ENCODE measurements at places on chromosomes 5 and 9. TPM values are rescaled to one million over a fixed set of nuclear protein-coding genes. Genes with fewer than 3 reads are reported as not detected.

- no peak for DNase-seq
Observed at GRCh38 chr9:114110180-114110579, 11.1 kb upstream of the KIF12 start.

The OTULINL gene
- 38.3 TPM for total RNA-seq

The TAF11L5 gene
- total RNA-seq = not detected

GRCh38 chr5:134006115-134006514 lies 1.3 kb upstream of the VDAC1 start:
- DNase-seq = peak; percentile 73

GRCh38 chr9:123354806-123355508 lies 1.0 kb upstream of the CRB2 start:
- no peak for DNase-seq

- DNase-seq = no peak
Observed at GRCh38 chr9:12351293-12352044, 341.7 kb upstream of the TYRP1 start.

DNA sequence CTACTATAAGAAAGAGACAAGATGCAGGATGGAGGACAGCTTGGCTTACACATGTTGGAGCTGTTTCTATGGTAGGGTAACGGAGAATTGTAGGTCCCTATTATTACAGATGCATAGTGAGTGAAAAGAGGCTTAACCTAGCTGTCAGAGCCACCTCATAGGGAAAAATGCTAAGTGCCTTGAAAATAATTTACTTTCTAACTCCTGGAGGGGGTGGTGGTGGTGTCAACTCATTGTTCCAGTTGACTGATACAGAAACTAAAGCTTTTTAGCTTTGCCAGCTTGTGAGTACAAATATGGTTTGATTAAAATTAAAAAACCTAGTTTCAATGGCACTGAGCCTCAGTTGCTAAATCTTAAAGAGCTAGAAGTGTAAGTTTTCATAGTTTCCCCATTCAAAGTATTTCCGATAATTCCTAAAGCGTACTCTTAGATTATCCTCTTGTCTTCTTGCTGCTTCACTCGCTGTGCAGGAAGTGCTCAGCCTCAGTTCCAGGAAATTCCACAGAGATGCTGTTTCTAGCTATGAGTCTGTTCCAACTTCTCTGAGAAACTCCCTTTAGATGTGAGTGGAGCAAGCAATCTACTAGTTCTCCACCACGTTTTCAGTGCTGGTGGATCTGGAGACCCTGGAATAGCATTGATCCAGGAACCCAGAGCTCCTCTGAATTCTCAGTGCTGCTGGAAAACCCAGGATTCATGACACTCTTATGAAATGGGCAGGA lies 265.2 kb downstream of the DMAC1 start:
- DNase-seq = no peak

The SAPCD2 gene
- 2.1 TPM for total RNA-seq

The RHOBTB3 gene
- 49.7 TPM for total RNA-seq

The TMC1 gene
- total RNA-seq = not detected

The FCN2 gene
- total RNA-seq = 1.8 TPM

DNA sequence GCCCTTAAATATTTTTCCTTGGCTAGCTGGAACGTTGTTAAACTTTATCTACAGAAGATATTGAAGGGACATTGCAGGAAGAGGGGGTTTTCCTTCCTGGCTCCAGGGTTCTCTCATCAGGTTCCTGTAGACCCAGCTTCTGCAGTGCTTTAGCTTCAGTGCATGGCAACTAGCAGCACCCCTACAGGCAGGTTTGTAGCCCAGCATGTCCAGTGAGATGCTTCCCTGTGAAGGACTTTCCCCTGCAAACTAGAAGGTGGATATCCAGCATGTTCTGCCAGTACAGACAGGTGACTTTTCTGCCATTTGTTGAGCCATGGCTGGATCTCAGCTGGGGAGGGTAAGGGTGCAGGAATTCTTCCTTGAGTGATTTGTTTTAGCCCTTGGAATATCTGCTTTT lies 10.4 kb downstream of the CCL28 start:
- no peak for DNase-seq

DNA sequence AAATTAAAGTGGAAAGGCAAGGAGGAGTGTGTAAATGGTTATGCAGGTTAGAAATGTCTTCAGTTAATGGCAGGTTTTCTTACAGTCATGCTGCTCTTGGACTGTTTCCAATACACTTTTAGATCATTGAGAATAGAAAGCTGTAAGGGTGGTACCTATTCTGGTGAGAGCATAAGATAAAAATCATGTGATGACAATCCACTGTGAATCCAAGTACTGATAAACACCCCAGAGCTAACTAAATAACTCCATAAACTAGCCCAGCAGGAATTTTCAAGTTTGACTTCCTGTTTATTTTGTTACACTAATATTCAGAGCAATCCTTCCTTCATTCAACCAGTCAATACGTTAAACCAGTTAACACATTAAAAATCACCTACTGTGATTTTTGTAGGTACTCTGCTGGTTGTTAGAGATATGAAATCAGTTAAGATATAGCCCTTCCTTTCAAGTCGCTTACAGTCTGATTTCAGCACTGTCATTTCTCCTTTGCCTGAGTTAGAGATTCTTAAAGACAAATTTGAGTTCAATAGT lies 22.6 kb downstream of the VCAN start:
- no peak for DNase-seq

The WDR38 gene
- not detected for total RNA-seq

The TMEM215 gene
- total RNA-seq = not detected

DNA sequence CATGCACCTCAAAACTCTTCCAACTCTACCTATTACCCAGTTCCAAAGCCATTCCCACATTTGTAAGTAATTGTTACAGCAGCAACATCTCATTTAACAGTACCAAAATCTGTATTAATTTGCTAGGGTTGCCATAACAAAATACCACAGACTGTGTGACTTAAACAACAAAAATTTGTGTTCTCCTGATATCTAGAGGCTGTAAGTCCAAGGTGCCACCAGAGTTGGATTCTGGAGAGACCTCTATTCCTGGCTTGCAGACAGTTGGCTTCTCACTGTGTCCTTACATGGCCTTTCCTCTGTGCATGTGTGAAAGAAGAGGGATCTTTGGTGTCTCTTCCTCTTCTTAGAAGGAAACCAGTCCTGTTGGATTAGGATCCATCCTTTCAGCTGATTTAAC lies 203.8 kb upstream of the PIK3R1 start:
- no peak for DNase-seq

GRCh38 chr5:11076945-11077613 lies 316.0 kb upstream of the DAP start:
- DNase-seq = no peak

- DNase-seq = no peak
Observed at GRCh38 chr5:12277504-12278192, 373.4 kb upstream of the CTNND2 start.

Measured in spleen (tissue), 13 donors.